ENCODE measurements at places on chromosomes 7 and 10.

DNA sequence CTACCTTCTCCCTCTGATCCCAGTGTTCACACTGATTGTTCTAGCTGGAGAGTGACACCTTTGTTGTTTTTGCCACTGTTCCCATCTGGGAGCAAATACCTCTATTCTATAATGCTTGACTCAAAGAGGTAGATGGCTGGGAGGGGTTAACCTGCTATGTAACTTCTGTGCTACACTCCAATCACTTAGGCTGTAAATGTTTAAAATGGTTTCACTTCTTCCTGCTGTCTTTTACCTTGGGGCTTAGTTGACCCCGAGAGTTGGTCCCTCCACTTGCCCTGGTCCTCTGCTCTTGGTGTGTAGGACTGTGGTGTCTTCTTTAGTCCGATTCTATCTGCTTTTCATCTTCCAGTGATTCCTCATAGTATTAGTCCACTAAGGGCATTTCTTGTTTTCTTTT is 22.3 kb downstream of the KLHDC10 start:
- no peak for DNase-seq

DNA sequence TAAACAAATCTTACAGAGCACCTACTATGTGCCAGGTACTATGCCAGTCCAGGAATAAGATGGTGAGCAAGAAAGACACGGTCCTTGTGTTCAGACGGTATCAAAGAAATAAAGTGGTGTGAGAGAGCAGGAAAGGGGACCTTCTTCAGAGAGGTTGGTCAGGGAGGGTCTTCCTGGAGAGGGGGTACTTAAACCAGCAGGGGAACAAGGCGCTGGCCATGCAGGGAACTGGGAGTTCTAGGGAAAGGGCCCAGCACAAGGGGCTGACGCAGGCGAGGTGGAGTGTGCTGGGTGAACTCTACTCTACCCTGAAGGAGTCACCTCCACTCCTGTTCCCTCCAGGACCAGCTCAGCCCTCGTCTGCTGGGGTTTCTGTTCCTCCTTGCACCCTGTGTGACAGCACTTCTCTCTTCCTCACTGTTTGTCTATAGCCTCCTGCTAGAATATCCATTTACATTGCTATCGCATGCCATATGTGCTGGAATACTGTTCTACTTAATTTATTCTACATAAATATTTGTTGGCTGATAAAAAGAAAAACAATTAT is 73.5 kb downstream of the AOAH start:
- no peak for DNase-seq

GRCh38 chr10:93259126-93259525 is 185.4 kb downstream of the CYP26A1 start:
- no peak for DNase-seq

- no peak for DNase-seq
Measured at GRCh38 chr7:22576612-22577469, 76.9 kb upstream of the STEAP1B start.

- no peak for DNase-seq
Measured at GRCh38 chr10:6951732-6952131, 371.7 kb upstream of the PRKCQ start.

DNA sequence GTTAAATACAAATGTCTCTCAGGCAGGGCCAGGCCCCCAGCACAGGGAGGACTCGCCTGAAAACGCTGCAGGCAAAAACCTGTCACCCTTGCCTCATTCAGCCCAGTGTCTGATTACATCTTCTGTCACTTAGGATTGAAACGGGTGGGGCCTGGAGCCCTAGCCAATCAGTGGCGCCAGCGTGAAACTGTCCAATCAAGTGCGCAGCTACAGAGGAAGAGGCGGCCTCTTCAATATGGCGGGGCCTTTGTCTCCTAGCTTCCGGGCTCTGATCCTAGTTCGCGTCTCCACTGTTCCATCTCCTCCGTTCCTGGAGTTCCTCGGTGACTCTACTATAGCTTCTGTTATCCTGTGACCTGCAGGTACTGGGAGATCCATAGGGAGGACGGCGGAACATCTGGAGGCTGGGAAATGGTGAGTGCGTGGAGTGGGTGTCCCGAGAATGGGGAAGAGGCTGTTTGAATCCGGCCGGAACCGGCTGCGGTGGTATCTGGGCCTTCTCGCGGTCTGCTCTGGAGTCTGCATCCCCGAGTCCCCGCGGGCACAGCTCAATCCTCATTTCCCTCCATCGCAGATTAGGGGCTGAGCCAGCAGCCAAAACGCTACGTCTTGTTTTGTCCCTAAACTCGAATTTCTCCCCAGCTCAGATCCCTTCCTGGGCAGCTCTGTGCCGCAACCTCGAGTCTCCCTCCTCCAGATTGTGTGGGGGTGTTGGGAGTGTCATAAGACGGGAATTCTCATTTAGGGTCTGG is at the start of gene ZNF736:
ZNF736 (plus strand) TSS at position 222 of the 752 bp plus-strand sequence; CDS start at position 412, 190 bp downstream.
- peak; percentile 79 for DNase-seq

DNA sequence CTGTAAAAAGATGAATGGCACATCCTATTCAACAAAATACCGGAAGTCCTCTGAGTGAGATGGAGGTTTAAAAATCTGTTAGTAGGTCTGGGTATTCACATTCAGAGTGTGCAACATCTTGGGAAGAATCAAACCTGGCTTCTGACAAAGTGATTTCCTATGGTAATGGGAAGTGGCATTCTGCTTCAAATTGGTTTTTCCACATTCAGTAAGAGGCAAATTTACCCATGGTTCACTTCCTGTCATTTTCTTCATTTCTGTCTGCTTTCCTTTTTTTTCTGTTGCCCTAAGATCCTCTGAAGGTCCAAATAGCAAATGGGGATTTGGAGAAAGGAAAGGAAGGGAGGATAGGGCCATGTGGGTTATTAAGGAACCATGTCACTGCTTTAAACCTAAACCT is 218.3 kb downstream of the DOCK4 start:
- no peak for DNase-seq

- DNase-seq: no peak
Measured at GRCh38 chr7:84009051-84009450, 185.5 kb downstream of the SEMA3A start.

- DNase-seq: no peak
Measured at GRCh38 chr7:139887992-139888481, 59.0 kb downstream of the TBXAS1 start.

- no peak for DNase-seq
Measured at GRCh38 chr10:46198516-46198915, 88.3 kb upstream of the ANTXRL start.

DNA sequence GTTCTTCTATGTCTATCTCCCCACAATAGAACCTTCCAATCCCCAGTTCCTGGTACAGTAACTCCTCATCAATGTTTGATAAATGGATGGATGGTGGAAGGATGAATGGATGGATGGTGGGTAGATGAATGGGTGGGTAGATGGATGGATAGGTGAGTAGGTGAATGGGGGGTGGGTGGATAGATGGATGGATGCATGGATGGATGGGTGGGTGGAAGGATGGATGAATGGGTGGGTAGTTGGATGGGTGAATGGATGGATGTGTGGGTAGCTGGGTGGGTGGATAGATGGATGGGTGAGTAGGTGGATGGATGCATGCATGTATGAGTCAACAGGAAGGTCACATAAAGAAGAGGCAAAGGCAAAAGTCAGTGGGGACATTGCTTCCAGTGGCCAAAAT is 116.8 kb downstream of the GRID1 start:
- DNase-seq: no peak

DNA sequence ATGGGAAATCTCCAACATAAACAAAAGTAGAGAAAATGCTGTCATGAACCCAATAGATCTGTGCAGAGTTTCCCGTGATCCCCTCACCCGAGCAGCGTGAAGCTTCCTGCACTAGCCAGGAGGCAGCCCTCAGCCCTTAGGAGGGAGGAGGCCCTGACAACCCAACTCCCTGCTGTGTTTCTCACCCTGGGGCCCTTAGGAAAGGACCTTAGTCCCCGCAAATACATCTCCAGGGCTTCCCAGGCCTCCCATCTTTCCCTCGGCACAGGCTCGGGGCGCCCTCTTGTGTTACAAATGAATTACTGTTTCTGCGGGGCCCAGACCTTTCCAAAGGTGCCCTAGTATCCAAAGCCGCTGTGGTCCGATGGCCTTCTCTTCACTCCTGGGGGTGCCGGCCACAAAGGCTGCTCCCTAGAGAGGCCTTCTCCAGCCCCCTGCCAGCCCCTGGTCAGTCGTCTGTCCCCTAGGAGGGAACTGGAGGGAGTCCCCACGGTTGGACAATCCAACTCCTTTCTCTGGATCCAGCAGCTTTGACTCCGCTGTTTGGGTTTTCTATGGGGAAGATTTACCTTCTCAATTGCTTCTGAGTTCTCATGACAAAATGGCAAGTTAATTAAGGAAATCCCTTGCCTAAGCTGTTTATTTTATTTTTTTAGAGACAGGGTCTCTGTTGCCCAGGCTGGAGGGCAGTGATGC is 49.9 kb upstream of the SH2B2 start:
- no peak for DNase-seq

DNA sequence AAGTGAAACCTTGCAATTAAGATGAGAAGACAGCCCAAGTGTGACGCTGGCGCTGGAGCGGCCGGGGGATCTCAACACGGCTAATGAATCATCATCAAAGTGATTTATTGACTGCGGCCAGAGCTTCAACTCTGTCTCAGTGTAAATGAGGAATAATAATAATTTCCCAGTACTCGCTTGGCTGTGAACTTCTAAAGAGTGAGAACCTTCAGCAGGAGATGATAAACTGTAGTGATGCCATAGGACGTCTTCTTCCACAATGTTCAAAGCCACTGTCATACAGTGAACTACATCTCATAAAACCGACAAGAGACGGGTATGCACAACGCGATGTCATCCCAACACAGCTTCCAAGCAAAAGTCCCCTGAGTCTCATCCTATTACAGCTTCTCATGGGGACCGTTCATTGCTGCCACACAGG is 123.6 kb upstream of the NOBOX start:
- no peak for DNase-seq

DNA sequence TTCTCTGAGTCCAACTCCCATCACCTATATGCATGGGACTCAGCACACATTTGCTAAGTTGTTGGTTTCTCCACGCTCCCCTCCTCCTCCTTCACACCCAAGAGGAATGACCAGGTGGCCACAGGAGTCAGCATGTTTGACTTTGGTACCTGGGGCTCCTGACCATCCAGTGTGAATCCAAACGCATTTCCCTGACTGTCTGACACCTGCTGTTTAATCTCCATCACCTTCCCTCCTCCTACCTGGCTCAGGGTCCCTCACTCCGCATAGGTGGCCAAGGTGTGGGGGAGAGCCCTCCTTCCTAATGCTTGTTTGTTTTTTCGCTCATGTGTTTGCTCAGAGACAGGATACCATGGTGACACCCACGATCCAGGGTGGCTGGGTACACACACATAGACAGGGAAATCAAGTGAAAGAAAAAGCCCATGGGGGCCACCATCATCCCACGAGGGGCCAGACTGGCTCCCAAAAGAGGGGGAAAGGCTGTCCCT is 194.9 kb downstream of the KCNMA1 start:
- no peak for DNase-seq

DNA sequence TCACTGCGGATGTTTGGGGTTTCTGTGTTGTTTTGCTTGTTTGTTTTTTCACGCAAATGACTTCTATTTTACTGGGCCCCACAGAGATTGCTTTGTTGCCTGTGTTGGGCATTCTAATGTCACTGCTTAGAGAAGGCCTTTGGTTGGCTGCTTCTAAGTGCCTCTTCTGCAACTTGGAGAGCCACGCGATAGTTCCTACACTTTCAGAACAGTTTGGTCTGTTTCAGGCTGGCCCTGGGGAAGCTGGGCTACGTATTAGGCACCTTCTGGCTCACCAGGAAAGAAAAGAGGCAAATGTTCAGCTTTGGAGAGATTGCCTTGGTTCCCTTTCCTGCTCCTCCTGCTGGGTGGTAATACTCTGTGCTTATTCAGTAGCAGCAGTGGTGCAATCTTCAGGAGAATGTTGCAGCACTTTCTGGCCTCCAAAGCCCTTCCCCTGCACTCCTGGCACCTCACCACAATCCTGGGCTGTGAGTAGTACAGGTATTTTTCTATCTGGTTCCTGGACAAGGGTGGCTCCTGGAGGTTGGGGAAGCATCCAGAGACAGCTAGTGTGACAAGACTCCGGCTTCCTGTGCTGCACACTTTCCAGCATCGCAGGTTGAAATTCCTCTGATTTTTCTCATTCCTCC is 1.2 kb downstream of the ANTXRL start:
- no peak for DNase-seq

DNA sequence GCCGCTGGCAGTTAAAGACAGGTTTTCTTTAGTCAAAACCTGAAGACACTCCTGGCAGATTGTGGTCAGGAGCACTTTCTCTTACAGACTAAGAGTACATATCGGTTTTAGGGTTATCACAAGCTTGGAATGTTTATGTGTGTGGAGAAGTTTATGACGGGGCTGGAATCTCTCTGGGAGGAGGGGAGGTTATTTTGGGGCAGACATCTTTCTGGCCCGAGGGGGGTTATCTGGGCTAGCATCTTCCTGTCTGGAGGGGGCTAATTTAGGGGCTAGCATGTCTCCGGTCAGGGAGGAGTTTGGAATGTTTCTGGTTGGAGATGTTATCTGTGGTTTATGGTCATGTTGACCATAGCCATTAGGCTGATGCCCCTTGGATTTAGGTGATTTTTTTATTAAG is 141.2 kb upstream of the KIF5B start:
- DNase-seq: no peak

DNA sequence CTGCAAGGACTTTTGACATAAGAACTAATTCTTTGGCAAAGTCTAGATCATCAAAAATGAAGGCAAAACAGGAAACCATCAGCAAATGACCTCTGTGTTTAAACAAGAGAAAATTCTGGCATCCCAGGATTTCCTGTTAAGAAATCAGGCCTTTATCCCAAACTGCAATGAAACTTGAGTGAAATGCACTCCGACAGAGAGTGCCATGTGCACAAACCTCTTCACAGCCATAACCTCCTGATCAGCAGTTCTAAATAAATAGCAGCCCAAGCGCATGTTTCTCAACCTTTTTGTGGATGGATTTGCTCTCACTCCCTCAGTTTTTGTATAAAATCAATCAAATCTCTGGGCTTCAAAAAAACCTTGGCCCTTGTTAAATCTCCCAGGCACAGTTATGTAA is 107.7 kb upstream of the EEPD1 start:
- no peak for DNase-seq

- DNase-seq: peak; percentile 23
Measured at GRCh38 chr10:33776419-33777070, 442.1 kb upstream of the NRP1 start.

DNA sequence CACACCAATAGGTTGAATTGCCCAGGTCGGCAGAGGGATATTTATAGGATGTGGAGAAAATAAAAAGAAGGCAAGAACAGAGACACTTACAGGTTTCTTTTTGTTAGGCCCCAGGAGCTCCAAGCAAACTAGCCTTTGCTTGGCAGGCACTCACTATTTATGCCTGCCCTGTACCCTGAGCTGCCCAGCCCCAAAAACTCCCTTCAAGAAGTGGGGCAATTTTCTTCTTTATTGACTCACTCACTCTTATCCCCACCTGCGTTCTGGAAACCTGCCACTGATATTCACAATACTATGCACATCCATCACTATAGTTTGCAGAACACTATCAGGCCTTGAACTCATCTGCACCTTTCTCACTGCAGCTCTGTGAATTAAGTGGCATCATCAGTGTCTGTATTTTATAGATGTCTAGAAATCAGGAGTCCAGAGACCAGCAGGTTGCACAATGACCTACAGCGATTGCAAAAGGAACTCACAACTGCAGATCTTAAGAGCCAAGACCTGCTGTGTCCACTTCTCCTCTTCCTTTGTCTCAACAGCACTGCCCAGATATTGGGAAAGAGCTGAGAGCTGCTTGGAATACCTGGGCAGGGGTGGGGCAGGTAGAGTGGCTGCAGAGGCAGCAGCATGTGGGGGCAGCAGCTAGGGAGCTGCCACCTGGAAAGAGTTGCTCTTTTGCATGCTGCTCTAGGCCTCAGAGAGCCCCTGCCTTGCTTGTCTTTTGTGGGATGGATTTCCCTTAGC is at the start of gene SFTPD:
SFTPD (minus strand) TSS at position 130 of the 747 bp plus-strand sequence. CDS start 2,446 bp downstream, outside the sequence.
- DNase-seq: no peak

- no peak for DNase-seq
Measured at GRCh38 chr7:159112136-159113011, 32.3 kb downstream of the VIPR2 start.

GRCh38 chr10:3224241-3224640 is 51.7 kb upstream of the PITRM1 start:
- no peak for DNase-seq

Measured in GM12878 (cell line).